Endothelial cell of coronary artery (primary cell): ENCODE measurements at places on chromosomes 2 and 18. TPM values are rescaled to one million over a fixed set of nuclear protein-coding genes. Genes with fewer than 3 reads are reported as not detected.

The TMEFF2 gene
- not detected in 2 replicates for total RNA-seq

The APCDD1 gene
- total RNA-seq, result under 0.01 TPM in 1 of 2 replicates, not detected in the other

The DTNA gene
- total RNA-seq, result 1.5 and 2.1 TPM in 2 replicates

The SPP2 gene
- total RNA-seq, result not detected in 2 replicates

The ALMS1 gene
- 8.9 and 10.1 TPM in 2 replicates for total RNA-seq

The SLC20A1 gene
- 69.8 and 85.7 TPM in 2 replicates for total RNA-seq

The ZNF892 gene
- total RNA-seq, result 5.4 and 7.2 TPM in 2 replicates
